Stimulated activated CD4-positive, alpha-beta T cell treated with anti-CD3 and anti-CD28 coated beads, Interleukin-4, amount 100 ng/mL, for 4 hours (primary cell): ENCODE measurements at places on chromosomes 3 and 15.

DNA sequence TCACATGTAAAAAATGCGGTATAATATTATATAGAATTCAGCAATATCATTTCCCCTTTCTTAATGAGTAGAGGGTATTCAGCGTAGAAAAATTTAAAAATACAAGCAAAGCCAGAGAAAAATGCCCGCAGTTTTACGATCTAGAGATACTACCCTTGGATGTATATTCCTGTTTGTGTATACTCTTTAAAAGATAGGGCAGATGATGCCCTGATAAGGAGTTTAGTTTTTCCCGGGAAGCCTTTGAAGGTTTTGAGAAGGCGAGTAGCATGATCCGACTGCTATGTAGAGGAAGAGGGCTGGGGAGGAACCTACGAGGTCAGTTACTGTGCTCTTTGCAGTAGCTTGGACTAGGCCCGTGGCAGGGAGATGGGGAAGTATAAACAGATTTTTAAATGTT is 1.2 kb downstream of the YEATS2 start:
- no peak for DNase-seq

DNA sequence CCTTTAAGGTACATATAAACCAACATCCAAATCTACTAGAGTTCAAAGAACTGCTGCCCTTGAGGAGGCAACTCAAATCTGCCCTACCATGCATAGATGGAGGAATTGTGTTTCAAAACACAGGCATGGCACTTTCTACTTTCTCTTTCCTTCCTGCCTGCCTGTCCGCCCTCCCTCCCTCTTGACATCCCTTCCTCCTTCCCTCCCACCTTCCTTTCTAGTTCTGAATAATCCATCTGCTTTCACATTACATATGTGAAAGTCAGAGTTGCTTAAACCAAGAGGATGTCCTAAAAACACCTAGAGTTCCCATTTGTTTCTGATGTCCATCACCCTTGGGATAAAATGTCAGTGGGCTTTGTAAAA is 537.6 kb downstream of the FOXP1 start:
- no peak for DNase-seq

- DNase-seq, result no peak
Measured at GRCh38 chr15:22907161-22907950, 68.9 kb downstream of the NIPA2 start.

DNA sequence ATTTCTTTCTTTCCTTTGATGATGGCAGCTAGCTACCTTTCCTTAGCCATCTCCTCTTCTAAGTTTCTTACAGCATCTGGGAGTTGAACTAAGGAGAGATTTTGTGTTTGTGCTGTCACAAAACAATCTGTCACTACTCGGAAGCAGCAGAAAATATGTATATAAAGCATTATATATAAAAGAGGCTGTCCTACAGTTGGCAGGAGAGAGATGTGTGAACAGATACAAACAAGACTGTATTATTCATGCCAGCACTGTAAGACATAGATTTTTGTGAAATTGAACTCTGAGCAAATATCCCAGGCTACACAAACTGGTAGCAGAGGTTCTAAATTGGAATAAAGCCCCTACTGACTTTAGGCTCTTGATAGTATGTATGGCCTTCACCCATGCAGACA is 577.5 kb upstream of the NECTIN3 start:
- no peak for DNase-seq

DNA sequence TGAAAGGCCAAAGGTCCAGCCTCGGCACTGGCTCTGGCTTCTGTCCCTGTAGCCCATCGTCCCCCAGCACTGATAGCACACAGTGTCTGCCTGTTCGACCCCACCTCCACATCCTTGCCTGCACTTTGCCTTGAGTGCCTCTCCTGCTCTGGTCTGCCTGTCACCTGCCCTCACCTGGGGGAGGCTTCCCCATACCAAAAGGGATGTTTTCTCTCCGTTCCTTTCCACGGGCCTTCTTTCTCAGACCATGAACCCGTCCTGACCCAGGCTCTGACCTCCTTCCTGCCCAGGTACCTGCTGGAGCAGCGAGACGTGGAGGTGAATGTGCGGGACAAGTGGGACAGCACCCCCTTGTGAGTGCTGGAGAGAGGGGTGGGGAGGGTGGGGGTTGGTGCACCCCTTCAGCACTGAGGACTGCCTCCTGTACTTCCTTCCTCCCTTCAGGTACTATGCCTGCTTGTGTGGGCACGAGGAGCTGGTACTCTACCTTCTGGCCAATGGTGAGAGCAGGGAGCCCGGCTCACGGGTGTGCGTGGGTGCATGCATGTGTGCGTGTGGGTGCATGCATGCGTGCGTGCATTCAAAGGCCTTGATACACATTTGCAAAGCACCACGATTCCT is 1.5 kb downstream of the ABTB1 start:
- no peak for DNase-seq

GRCh38 chr15:38115121-38115520 is 137.5 kb upstream of the SPRED1 start:
- no peak for DNase-seq

DNA sequence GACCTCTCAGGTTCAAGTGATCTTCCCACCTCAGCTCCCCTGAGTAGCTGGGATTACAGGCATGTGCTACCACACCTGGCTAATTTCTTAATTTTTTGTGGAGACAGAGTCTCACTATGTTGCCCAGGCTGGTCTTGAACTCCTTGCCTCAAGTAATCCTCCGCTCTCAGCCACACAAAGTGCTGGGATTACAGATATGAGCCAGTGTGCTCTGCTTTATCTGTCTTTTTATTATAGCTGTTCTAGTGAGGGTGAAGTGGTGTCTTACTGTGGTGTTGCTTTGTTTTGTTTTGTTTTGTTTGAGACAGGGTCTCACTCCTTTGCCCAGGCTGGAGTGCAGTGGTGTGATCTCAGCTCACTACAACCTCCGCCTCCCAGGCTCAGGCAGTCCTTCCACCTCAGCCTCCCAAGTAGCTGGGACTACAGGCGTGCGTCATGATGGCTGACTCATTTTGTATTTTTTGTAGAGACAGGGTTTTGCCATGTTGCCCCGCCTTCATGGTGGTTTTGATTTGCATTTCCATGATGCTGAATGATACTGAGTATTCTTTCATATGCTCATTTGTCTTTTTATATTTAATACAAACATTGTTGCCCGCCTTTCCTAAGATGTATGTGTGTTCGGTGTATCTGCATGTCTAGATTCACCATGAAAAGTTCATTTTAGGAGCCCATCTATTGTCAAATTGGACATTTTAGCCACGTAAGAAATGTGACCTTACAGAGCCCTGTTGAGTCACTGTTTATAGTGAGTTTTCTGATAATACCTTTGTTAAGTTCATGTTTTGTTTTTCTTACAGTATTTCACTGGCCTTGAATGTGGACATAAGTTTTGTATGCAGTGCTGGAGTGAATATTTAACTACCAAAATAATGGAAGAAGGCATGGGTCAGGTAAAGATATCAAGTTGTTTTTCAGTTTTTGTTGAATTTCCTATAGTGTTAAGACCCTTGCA is 80.6 kb downstream of the ARIH1 start:
- DNase-seq, result no peak

GRCh38 chr3:17118771-17119170 is 234.0 kb downstream of the PLCL2 start:
- DNase-seq, result no peak

DNA sequence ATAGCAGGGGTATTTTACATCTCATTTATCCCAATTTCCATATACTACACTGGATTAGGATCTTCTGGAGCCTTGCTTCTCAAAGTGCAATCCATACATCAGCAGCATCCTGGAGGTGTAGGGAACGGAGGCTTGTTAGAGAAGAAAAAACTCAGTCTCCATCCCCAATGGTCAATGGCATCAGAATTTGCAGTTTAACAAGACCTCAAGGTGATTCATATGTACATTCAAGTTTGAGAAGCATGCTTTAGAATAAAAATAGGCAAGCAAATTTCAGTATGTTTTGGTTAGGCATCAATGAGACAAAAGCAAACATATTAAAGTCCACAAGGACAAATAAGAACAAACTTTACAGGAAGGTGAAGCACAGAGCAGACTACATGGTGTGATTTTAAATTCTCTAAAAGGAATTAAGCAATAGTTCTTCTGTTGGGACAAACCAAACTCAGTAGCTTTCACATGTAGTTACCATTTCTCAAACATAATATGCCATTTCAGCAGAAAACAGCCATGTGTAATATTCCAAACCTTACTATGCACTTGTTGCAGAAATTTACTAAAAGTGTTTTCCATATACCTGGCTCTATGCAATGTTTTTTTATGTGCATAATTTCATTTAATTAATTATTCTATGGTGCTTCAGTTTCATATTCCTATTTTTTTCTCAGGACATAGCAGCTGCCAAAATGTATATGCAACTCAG is 360.3 kb upstream of the NECTIN3 start:
- no peak for DNase-seq

DNA sequence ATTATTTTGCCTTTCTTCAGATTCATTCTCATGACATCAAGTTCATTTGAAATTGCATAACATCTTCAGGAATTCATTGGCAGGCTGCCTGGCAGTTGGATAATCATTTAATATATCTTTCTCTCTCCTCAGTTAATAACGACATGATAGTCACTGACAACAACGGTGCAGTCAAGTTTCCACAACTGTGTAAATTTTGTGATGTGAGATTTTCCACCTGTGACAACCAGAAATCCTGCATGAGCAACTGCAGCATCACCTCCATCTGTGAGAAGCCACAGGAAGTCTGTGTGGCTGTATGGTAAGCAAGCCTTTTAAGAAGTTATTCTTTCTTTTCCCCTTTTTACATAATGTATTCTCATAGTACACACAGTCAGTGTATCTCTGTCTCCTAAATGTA is 38.2 kb downstream of the TGFBR2 start:
- DNase-seq, result peak; percentile 79

DNA sequence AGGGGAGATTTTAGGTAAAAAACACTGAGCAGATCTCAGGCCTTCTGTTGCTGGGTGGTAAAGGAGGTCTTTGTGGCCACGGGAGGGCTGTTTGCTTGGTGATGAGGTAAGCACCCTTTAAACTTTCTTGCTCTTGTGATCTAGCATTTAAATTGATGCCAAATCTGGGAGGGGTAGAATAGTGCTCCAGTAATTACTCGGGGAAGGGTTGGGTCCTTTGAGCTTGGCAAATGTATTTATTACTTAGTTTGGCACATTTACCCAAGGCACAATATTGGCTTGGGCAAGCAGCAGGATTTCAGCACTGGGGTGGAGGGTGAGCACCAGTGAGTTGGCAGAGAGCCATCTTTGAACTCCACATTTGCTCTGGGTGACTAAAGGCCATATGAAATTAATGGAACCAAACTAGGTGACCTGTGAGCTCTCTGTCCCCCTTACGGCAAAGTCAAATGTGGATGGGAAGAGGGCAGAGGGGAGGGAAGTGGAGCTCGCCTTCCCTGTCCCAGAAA is 185.9 kb upstream of the ONECUT1 start:
- DNase-seq, result no peak

- no peak for DNase-seq
Measured at GRCh38 chr15:25508369-25509002, 69.7 kb upstream of the UBE3A start.

DNA sequence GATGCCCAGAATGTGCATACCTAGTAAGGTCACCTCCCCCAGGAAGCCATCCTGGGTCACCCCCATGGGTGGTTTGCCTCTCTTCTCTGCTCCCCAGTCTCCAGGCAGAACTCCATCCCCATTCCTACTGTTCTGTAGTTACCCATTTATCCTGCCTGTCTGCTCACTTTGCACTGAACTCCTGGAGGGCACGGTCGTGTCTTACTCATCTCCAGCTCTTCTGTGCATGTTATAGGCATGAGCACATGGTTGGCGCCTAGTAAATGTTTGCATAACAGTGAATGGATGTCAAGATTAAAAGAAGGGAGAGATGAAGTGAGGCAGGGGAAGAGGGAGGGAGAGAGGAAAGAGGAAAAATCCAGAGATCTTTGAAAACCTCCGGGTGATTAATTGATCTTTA is 208.4 kb upstream of the TRIM42 start:
- no peak for DNase-seq

DNA sequence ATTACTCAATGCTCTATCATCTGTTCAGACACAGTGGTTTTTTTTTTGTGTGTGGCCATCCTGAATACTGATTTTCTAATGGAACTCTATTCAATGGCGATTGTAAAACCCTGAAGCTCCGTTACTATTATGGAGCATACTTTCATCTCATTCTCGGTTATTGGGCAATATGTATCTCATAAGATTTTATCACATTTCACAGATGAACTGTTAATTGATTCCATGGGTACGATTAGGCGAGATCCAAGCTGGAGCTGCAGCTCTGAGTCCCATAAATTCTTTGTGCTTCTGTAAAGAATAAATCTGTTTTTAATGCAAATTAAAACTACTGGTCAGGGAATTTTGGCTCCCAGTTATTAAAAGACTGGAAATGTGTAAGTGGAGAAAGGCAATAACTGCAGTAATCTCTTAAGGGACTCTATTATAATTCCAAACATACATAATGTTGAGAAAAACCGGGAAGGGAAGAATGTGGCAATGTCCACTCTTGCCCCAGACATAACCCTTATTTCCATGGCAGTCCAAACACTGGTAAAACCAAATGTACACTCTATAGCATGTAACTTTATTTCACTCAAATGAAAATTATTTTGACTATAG is 82.2 kb downstream of the GREM1 start:
- no peak for DNase-seq

DNA sequence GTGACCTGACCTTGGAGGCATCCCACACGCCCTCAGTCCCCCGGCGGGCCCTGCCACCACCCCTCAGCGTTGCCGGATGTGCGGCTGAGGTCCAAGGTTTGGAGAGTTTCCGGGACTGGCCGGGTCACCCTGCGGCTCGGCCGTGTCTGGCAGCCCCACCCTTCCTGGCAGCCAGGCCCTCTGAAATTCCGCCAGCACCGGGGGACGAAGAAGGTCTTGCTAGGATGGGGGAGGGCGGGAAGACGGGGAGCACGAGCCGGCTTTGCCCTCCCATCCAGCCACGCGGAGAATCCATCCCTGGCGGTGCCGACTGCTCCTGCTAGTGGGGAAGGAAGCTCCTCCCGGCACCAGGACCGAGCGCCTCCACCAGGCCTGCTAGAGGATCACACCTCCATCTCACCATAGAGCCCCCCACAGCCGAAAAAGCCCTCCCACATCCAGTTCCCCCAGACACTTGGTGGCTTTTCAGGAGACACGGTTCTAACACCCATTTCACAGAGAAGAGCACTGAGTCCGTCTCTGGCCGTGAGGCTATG is 81.5 kb downstream of the CPN2 start:
- no peak for DNase-seq

GRCh38 chr3:11305509-11305908 is 33.3 kb downstream of the ATG7 start:
- no peak for DNase-seq

- DNase-seq, result no peak
Measured at GRCh38 chr3:54810401-54810800, 117.5 kb downstream of the LRTM1 start.

GRCh38 chr3:30393079-30393478 is 213.3 kb upstream of the TGFBR2 start:
- DNase-seq, result no peak

GRCh38 chr3:86988235-86988634 is 2.7 kb downstream of the VGLL3 start:
- no peak for DNase-seq

DNA sequence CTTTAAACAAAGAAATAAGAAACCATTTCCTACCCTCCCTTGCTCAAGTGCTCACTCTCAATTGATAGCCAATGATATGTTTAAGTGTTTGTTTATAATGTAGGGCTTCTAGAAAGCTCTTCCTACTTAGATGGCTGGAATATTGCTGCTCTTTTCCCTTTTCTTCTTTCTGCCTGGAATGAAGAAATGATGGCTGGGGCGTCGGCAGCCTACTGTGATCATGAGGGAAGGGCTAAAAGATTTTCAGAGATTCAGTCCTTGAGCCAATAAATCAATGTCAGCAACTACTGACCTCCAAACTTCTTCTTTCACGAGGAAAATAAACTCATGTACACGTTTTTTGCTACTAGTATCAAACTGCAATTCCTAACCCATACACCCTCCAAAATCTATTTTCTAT is 2.1 kb upstream of the GPR27 start:
- DNase-seq, result no peak

- DNase-seq, result no peak
Measured at GRCh38 chr3:71986606-71987005, 201.7 kb upstream of the PROK2 start.
